Right ventricle myocardium superior (tissue), 1 donor: ENCODE measurements at places on chromosomes 7 and 10. TPM values are rescaled to one million over a fixed set of nuclear protein-coding genes. Genes with fewer than 3 reads are reported as not detected.

The FRAT1 gene
- 5.3 TPM for total RNA-seq

The CLRN3 gene
- total RNA-seq: not detected

GRCh38 chr10:1644191-1644711 is 93.1 kb downstream of the ADARB2 start:
- no peak for DNase-seq

DNA sequence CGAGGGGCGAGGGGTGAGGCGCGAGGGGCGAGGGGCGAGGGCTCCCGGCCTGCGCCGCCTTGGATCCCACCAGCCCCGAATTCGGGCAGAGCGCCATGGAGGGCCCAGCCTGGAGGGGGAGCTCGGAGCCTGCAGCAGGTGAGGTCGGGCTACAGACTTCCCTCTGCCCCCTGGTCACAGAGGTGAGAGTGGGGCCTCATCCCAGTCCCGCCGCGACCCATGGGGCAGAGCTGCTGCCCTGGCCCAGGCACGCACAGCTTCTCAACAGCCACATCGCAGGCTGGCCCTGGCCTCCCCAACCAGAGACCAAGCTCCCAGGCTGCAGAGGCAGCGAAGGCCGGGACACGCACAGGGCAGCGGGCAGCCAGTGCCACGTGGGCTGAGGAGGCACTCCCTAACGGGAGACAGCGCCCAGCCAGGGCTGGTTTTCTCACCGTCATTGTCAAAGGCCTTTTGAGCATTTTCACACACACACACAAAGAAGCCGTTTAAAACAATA is 191.8 kb downstream of the PTPRN2 start:
- DNase-seq: no peak

- DNase-seq: no peak
Measured at GRCh38 chr7:151346470-151346769, 4.8 kb downstream of the NUB1 start.
